Neural crest cell (in vitro differentiated cells): ENCODE measurements at places on chromosomes 6 and 20.

DNA sequence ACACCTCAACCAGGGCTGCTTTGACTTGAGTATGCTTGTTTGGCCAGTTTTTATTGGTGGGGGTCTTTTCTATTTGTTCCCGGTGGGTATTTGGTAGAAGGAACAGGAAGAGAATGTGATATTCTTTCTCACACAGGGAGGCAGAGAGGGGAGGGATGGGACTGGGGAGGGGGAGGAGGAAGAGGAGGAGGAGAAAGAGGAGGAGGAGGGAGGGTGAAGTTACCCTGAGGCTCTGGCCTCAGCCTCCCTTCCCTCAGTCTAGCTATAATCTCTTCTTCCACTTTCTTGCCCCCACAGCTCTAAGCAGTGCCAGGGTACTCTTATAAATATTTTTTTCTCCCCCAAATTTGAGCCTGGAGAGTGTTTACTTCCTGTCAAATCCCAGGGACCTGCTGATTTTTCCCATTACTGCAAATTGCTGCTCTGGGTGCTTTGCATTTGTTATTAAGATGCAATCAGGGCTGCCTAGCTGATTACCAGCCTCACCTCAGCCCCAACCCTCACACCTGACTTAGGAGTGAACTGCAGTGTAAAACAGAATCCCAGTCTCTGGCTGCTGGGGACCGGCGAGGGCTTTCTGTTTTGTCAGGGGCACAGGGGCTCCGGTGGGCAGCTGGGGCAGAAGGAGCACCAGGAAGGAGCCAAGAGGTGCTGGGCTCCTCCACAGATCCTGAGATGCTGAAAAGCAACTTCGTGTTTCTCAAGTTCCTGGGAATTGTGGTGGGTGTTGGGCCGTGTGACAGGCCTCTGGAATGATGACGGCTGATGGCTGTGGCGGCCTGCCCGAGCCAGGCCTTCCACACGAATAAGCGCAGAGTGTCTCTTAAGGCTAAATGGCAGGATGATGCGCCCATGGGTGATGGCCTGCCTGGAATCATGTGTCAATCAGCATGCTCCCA, 141.4 kb downstream of the CD83 start:
- no peak for DNase-seq

GRCh38 chr20:1877609-1878200, 17.5 kb upstream of the SIRPA start:
- DNase-seq, result no peak

- no peak for DNase-seq
These were observed 11.8 kb downstream of the TNXB start for GRCh38 chr6:32097364-32097763.

DNA sequence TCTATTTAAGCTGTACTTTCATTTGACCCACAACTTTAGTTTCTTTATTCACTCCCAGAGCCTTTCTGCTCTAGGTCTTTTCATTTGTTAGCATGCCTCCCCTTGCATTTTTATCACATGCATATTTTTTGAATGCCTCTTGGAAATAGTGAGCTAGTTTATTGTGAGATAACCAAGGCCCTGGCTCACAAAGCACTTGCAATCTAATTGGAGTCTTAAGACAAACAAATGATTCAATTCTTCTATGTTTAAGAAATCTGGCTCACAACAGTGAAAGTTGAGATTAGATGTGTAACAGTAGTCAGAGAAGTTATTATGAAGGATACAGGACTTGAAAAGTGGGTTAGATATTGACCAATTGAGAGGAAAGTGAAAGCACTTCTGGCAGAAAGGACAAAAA, 173.4 kb downstream of the MOXD1 start:
- DNase-seq, result no peak
